Stimulated activated CD8-positive, alpha-beta memory T cell treated with anti-CD3 and anti-CD28 coated beads, Interleukin-15, amount 100 ng/mL, for 24 hours (primary cell): ENCODE measurements at places on chromosomes 12 and 14.

DNA sequence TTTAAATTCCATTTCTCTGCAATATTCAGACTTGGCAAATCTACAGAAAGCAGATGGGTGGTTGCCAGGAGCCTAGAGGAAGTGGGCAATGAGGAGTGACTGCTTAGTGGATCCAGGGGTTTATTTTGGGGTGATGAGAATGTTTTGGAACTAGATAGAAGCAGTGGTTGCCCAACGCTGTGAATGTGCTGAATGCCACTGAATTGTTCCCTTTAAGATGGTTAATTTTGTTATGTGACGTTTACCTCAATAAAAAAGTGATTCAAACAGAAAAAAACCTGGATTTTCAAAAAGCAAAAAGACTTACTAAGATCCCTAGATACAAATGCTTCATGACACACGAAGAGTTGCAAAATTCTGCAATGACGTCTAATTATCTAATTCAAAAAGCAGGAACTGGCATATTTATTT is 34.2 kb downstream of the DAO start:
- DNase-seq: no peak

GRCh38 chr14:100844082-100844408 is 18.1 kb downstream of the MEG3 start:
- DNase-seq: no peak

DNA sequence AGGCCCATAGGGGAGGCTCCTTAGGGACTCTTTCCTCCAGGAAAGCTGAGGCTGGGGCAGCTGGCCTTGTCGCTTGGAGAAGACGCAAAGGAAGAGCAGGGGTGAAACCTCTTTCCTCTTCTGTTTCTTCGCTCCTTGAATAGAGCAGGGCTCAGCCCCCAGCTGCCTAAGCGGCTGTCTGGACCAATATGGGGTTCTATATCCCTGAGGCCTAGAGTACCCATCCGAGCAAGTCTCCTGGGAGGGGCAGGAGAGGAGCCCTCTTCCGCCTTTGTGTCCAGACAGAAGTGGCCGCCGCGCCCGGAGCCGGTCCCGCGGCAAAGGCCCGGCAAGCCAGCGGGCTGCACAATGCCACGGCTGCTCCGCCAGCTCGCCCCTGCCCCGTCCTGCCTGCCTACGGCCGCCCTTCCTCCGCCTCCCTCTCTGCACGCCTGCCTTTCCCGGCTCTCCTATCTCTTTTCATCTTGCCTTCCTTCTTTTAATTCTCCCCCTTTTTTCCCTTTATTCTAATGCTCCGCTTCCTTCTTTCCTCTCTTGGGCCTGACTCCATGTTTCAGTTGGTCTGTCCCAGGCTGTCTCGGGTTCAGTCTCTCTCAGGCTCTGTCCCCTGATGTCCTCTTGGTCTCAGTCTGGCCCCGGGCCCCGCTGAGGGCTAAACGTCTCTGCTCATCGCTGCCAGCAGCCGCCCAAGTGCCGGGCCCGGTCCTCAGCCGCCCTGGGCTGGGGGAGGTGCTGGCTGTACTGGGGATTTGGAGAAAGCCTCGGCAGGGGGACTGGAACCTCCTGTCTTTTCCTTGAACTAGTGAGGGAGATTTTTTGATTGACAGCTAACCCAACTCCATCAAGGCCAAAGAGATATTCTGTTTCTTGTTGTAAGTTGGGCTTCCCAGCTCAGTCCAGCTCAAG is 2.5 kb upstream of the HOXC9 start:
- DNase-seq: no peak

DNA sequence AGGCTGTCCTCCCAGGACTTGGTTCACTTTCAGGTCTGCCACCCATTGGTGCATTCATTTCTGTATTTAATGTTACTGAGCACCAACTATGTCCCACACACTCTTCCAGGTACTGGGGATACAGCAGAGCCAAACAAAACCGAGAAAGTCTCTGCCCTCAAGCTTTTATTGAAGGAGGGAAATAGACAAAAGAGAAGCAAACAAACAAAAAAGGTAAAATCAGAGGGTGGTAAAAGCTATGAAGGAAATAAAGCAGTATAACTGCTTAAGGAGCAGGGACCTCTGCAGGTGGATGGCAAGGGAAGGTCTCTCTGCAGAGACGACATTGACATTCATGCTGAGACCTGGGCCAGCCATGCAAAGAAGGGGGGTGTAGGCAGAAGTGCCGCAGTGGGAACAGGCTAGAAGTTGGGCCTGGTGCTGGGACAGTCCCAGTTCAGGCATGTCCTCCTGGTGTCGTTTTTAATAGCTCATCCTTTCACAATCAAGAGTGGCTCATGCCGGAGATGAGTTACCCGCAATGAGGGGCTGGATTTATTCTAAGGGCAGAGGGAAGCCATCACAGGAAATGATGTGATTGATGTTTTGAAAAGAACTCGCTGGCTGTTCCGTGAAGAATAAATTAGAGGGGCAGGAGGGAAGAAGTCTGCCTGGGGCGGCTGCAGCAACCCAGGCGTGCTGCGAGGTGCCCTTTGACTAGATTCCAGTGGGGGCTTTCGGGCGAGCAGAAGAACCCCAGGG is 72.8 kb downstream of the IRF2BPL start:
- DNase-seq: no peak

GRCh38 chr12:75479963-75480461 is 543 bp upstream of the GLIPR1 start:
- no peak for DNase-seq

- no peak for DNase-seq
Measured at GRCh38 chr12:7016958-7017571, 1.2 kb downstream of the LPCAT3 start.

GRCh38 chr14:20331053-20331613 is 1.9 kb downstream of the CCNB1IP1 start:
- no peak for DNase-seq

- DNase-seq: no peak
Measured at GRCh38 chr12:27289414-27289813, 43.2 kb upstream of the BMAL2 start.

DNA sequence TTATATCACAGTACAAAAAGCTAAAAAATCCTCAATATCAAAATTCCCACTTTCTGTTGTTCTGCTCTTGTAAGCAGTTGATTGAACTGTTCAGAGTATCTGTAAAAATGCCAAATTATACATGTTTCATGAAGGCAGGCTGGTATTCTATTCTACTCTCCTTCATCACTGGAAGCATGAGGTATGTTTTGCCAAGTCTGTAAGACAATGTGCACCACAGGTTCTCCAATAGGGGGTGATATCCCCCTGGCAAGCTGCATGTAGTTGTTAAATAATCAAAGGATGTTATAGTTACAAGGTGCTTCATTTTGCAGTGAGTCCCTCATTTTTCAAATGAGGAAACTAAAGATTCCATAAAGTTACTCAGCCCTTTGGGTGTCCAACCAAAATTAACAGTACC is 15.1 kb upstream of the NEK9 start:
- no peak for DNase-seq

- peak; percentile 26 for DNase-seq
Measured at GRCh38 chr12:120439646-120440247, 1.8 kb downstream of the COX6A1 start.

- no peak for DNase-seq
Measured at GRCh38 chr12:131711551-131712205, 788 bp downstream of the SFSWAP start.

DNA sequence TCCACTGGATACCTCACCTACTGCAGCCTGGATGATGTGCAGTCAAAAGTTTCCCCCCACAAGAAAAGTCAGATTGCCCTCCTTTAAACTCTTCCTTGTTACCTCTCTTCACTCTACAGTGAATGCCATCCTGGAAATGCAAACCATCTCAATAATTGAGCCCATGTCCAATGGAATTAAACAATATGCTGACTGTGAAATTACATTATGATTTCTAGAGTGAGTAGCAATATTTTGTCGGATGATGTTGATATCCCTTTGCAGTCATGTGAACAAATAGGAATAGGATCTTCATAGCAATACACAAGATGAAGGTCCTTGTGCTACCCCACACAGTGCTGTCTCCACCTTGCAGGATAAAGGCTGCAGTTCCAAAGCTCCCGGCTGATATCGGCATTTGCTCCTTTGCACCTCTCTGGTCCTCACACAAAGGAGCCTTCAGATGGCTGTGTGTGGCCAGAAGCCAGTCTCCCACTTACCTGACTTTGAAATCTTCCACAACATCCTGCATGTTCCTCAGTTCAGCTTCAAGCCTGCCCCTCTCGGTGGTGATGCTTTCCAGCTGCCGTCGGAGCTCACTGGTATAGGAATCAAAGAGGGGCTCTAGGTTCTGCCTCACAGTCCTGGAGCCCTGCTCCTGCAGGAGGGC is 1.5 kb downstream of the KRT75 start:
- no peak for DNase-seq

DNA sequence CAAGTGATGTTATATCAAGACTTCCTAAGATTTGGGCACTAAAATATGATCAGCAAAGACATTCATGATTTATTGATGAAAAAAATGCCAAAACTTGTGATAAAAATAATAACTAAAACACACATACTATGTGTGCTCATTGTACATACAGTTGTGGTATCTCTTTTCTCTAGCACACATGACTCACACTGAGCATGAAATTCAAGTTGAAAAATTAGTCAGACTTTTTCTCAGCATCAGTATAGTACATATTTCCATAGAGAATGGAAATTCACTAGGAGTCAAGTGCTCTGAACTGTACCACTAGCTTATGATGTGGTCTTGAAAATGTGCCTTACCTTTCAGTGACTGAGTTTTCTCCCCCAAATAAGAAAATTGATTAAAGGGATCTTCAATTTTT is 471.8 kb upstream of the FLRT2 start:
- DNase-seq: no peak

- no peak for DNase-seq
Measured at GRCh38 chr12:119589097-119589496, 4.5 kb upstream of the TMEM233 start.

DNA sequence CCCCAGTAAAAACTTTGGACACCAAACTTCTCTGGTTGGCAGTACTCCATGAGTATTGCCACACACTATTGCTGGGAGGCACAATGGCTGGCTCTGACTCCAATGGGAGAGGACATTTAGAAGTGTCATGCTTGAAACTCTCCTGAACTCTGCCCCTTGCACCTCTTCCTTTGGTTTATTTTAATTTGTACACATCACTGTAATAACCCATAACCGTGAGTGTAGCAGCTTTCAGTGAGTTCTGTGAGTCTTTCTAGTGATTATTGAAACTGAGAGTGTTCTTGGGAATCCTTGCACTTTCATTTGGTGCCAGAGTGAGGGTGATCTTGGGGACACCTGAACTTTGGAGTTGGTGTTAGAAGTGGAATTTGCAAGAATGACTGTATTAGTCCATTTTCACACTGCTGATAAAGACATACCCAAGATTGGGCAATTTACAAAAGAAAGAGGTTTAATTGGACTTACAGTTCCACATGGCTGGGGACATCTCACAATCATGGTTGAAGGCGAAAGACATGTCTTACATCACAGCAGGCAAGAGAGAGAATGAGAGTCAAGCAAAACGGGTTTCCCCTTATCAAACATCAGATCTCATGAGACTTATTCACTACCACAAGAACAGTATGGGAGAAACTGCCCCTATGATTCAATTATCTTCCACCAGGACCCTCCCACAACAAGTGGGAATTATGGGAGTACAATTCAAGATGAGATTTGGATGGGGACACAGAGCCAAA is 41.3 kb upstream of the CEP83 start:
- no peak for DNase-seq

GRCh38 chr14:98133806-98134205 is 1138.2 kb downstream of the BCL11B start:
- DNase-seq: no peak
